ENCODE measurements at places on chromosomes 4 and X.
A peak's percentile ranks its signal among the peaks of the same experiment; 100 is the strongest.

GRCh38 chr4:41009411-41009810 is 204.9 kb downstream of the APBB2 start:
- no peak for DNase-seq

- no peak for DNase-seq
Observed at GRCh38 chrX:154409222-154409871, at the start of gene DNASE1L1. Gene DNASE1L1, minus strand, starts transcription at chrX:154409254. Its CDS starts 3,686 bp downstream, at chrX:154405568.

- DNase-seq: no peak
Observed at GRCh38 chr4:102153391-102153790, 191.9 kb downstream of the SLC39A8 start.

DNA sequence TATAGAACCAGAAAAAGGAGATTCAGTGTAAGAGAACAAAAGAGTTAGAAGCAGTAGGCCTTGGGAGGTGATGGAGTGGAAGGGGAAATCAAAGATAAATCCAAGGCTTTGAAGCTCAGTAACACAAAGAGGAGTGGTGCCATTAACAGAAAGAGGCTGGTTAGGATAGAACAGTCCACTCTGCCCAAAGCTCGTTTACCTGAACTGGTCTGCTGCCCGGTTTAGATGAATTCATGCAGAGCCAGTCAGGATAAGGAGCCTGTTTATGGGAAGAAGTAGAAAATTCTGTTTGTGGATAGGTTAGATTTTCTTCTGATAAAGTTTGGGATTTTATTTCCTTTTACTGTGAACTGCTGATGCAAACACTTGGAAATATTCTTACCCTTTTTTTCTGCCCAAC is 80.6 kb downstream of the HMGB2 start:
- DNase-seq: no peak

- DNase-seq: no peak
Observed at GRCh38 chr4:74536557-74536956, 91.6 kb downstream of the AREG start.

GRCh38 chrX:9071031-9071650 is 37.2 kb upstream of the FAM9B start:
- no peak for DNase-seq

- no peak for DNase-seq
Observed at GRCh38 chr4:110139111-110139510, 59.3 kb downstream of the ELOVL6 start.

DNA sequence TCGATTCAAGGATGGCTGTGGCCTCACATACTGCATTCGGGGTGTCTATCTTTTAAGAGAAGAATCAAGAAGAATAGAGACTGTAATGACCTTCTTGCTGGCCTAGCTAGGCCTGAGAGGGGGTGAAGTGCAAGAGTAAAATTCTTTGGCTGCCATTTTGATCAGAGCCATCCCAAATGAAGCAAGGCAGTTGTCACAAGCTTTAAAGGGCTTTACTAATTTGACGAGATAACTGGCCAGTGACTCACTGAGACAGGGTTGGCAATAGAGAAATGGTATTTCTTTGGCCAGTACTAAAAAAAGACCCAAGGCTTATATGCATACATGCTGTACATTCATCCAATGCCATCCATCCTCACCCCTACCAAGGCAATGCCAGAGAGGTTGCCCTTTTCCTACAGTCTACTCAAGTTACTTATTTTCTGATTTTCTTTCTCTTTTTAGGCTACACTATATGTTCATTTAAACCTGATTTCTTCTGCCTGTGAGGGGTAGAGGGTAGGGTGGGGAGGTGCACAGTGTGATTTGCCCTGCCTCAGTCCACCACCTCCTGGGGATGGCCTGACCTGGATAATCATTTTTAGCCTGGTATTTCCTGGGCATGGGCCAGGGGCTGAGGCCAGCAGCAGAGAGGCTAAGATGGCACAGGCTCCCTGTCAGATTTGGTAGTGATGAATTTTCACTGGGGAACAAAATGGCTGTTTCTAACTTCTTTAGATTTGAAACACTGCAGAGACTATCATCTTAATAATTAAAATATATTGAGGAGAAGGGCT is 32.2 kb downstream of the ATG4A start:
- no peak for DNase-seq

GRCh38 chrX:49932791-49933190 is 10.4 kb downstream of the CLCN5 start:
- no peak for DNase-seq

DNA sequence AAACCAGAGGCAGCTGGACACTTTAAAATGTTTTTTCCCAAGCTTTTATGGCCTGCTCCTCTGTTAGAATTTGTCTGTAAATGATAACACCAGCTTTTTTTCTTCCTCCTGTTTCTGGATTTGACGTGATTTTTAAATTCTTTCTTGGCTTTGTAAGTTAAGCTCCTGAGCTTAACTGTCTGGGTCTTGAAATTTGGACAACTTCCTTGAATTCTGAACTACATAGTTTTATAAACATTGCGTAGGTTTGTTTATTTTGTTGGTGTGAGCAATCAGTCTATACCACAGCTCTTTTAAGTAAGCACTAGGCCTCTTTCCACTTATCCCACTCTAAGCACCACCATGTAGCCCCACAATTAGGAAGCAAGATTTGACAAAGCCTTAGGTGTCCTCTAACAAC is 144.4 kb upstream of the GUCY1A1 start:
- no peak for DNase-seq

DNA sequence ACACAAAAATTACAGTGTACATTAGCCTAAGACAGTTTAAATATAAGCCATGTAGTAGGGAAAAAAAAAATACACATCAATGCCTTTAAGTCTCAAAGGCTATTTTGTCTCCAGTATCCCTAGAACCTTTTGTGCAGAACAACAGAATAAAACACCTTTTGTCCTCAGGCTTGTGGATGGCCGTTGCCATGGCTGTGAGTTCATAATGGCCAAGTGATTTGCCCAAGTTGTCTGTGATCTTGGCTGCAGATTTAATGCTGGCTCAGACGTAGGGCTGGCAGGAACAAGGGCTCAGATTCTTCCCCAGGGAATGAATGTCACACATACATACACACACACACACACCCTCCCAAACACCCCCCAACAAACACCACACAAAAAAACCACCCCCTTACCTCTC is 25.3 kb downstream of the GPM6B start:
- DNase-seq: no peak

GRCh38 chr4:115515772-115516171 is 402.4 kb upstream of the NDST4 start:
- DNase-seq: no peak

DNA sequence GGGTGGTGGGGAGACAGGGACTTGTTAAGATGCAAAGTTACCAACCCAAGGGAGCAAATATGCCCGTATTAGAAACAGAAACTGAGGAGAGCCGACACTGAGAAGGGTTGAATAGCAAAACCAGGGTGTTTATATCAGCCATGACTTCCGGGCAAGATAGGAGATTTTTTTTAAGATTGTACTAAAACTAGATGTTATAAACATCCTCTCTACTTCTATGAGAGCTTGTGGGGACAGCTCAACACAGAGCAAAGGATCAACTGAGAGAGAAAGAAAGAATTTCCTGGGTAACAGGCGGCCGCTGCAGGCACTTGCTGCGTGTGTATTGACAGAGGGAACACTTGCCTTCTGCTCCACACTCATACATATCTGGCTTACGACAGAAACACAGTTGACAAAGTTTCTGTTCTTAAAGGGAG is 49.1 kb upstream of the FBXW7 start:
- no peak for DNase-seq

DNA sequence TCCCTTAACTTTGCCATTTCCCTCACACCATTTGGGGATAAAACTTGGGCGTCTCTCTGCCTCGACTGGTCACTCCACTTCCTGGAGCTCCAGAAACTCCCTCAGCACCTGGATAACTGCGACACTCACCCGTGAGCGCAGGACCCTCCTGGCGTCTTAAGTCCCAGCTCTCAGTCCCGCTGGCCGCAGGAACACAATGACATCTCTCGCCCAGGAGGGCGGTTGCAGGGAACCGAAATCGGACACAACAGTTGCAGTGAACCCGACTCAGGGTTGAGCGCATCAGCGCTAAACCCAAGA is 370.9 kb upstream of the SMIM31 start:
- DNase-seq: no peak

GRCh38 chr4:118112117-118113046 is 78.1 kb downstream of the NDST3 start:
- DNase-seq: no peak

DNA sequence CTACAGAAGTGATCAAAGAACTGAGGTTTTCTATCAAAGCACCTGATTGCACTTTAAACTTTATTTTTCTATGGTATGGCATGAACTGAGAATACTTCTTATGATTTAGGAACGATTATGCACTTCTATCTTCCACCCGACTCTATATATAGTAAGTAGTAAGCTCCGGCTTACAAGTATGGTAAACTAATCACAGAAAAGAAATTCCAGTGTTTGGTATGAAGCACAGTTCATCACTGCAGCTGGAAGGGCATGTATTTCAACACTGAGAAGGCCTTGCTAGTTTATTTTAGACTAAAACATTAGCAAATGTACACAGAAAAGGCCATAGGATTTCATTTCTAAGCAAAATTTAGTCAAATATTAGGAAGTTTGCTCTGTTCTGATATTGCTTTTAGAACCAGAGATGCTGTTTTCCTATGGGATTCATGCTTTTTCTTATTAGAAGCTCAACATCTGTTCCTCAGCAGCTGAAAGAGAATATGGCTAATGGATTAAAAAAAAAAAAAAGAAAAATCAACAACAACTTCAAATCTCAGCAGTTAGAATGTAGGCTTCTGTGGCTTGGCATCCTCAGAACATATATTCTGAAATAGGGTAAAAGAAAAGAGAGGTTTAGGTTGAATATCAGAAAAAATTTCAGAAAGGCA is 273.5 kb downstream of the C4orf33 start:
- no peak for DNase-seq

GRCh38 chr4:40763228-40763716 is 13.5 kb downstream of the NSUN7 start:
- no peak for DNase-seq

DNA sequence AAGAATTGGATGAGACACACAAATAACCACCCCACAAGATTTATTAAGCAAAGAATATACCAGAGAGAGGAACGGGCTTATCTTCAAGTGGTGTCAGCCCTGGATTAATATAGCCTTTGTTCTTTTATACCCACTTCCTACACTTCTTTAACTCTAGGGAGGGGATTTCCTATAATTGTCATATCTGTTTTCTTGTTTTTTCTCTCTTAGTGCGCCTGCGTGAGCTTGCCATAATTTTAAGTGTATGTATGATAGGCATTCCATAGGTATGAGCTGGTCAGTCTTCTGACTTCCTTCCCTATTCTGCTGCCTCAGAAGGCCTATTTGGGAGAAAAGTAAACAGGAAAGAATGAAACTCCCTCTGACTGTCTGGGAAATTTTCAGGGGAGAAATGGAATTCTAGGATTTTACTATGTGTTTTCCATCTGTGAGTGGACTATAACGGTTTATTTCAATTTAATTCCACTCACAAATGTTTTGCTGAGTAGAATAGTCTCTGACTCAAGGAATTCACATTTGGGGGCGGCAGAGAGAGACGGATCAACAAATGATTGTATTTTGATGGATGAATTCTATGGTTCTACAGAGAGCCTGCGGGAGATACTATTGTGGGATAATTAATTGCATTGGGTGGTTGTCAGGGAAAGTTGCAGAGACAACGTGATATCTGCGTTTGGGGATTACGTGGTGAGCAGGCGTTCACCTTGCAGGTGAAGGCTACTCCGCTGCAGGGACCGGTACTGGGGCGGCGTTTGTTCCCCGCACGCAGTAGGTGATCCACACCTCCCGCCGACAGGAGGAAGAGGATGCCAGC is 626 bp upstream of the CEP135 start:
- DNase-seq: peak; percentile 88

DNA sequence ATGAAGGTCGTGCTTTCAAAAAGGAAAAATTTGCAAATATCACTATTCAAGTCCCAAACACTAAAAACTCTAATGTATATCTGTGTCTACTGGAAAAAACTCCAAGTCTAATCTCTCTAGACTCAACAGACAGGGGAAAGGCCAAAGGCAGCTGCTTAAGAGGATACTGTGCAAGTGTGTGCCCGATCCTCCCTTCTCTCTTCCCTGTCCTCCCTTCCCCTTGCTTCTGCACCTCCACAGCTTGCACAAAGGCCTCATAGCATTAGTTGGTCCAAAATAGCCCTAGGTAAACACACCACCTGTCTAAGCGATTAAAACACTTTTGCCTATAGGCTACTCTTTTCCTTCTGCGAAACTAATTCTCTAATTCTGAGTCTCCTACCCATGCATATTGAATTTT is 10.6 kb downstream of the C4orf54 start:
- DNase-seq: no peak

GRCh38 chr4:108287834-108288413 is 119.2 kb upstream of the LEF1 start:
- no peak for DNase-seq

- DNase-seq: no peak
Observed at GRCh38 chr4:34922325-34922724, 1322.0 kb downstream of the ARAP2 start.

DNA sequence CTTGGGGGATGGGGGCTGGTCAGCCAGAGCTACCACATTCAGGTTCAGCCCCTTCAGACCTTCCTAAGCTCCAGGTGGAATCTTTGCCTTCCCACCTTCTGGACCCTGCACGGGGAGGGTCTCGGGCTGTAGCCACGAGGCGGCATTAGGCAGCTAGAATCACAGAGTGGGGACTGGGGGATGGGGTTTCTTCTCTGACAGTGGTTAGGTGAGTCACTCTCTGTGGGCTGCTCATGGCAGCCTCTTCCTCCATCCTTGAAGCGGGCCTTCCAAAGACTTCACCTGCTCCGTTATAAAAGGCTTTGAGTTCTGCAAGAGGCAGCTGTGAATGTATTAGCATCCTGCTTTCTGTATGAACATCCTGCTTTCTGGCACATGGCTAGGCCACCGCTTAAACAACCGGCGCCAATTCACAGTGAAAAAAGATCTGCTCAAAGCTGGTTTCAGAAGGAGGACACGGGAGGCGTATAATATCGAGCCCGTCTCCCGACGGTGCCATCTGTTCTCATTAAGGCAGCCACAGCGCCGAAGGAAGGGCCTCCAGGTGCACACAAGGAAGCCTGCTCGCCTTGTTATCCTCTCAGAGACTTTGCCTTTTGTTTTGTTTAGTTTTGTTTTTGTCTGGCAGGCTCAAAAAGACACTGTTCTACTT is 74.3 kb upstream of the IGFBP7 start:
- DNase-seq: no peak

GRCh38 chr4:117700111-117700892 is 334.0 kb upstream of the NDST3 start:
- no peak for DNase-seq

DNA sequence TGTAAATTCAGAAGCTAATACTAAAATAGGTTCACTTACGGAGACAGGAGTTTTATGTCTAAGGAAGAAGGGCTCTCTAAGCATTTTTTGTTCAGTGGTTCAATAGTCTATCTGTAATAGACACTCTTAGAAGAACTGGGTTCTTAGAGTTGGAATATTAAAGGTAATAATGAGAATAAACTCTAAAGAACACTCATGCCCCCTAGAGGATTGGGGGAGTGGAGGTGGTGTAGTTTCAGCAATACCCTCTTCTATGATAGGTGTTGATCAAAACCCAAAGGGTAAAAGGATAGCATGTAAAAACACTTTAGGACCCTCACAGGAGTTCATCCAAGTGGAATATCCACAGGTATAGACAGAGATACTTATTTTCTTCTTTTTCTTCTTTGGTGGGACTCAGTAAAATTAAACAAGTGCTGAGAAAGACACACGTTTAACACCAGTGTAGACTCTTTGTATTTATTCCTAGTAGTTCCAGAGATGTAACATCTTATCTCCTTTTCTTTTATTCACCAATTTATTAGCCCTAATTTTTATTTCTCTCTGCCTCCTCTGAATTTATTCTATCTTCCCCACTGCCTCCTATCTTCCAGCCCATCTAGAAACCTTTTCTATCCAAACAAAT is 25.7 kb upstream of the MND1 start:
- DNase-seq: no peak

All from glomerular endothelial cell (primary cell).